ENCODE measurements at places on chromosomes 11 and 22.

- DNase-seq: no peak
Measured at GRCh38 chr11:114326776-114327175, 30.6 kb downstream of the NNMT start.

DNA sequence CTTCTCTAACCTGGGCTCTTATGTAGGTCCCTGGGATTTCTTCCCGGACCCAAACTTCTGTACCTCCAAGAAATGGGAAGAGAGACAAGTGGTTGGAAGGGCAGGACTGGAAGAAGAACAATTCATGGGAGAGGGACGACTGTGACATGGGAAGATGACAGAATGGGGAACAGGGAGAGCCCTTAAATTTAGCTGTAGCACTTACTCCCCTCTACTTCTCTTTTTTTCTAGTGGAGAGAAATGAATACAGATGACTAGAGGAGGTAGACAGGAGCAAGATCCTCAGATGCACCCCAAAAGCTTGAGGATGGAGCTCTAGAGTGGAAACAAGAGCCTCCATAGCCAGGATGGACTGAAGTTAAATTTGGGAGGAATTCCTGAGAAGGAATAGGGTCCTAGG lies 2.3 kb downstream of the RHOG start:
- DNase-seq: no peak

- DNase-seq: peak; percentile 35
Measured at GRCh38 chr11:3807909-3808860, at the start of gene PGAP2. Gene PGAP2, plus strand, starts transcription at chr11:3808560. Its CDS starts 2,700 bp downstream, at chr11:3811260.

GRCh38 chr11:89495951-89496350 lies 4.8 kb upstream of the NOX4 start:
- no peak for DNase-seq

DNA sequence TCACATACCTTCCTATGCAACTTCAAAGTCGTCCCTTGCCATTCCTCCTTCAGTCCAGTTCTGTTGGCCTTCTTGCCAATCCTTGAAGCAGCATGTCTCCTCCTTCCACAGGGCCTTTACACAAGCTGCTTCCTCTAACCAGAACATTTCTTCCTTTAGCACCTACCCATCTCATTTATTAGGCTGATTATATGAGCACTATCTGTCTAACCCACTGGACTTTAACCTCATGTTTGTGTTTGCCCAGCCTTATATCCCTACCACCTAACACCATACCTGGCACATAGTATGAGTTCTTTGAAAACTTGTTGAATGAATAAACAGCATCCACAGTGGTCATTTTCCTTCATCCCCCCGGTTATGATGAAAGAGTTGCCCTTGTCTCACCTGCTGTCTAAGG lies 154.4 kb downstream of the WNT11 start:
- no peak for DNase-seq

All from CD4-positive, alpha-beta T cell (primary cell).